ENCODE measurements at places on chromosomes 3 and 15. TPM values are rescaled to one million over a fixed set of nuclear protein-coding genes. Genes with fewer than 3 reads are reported as not detected.

DNA sequence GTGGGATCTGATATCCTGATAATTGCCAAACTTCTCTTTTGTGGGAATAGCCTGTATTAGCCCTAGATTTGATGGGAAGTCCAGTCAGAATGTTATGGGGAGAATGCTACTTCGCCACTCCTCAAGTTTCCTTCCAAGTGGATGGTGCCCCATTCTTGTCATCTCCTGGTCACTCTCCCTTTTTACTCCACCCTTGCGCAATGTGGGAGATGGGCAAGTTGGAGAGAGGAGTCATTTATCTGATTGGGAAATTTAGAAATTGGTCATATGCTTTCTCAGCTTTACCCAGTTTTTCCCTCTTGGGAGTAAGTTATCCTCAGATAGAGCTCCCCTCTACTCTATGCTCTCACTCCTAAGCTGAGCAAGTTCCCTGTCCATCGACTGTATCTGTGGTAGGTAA lies 14.4 kb downstream of the FANCD2OS start:
- H3K27ac ChIP-seq: no peak overlapping the region
- no peak for DNase-seq
- H3K36me3 ChIP-seq: peaks cover 1% of the 10 kb centered on the region
- H3K4me3 ChIP-seq: no peak overlapping the region

DNA sequence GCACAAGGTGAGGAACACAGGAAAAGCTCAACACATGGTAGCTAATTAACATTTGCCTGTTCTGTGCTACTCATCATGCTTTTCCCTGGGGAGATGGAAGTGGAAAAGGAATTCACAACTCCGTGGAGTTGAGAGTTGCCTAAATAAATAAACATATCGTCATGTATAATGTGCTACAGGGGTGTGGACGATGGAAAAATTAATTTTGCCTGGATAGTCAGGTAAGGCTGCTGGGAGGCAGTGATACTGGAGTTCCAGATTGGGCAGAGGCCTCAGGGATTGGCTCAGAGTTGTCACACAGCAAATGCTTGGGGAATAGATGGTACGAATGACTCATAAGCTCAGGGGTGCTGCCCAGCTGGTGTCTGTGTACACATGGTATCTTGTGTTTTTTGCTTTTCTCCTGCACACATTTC lies 3.1 kb upstream of the ABHD6 start:
- no peaks in the 10 kb centered on the region for H3K36me3 ChIP-seq
- no peak overlapping the region for H3K27ac ChIP-seq
- no peak for DNase-seq
- H3K4me3 ChIP-seq: no peak overlapping the region
- no peaks in the 10 kb centered on the region for H3K27me3 ChIP-seq
- H3K4me1 ChIP-seq: peaks cover 19% of the 10 kb centered on the region

- no peak overlapping the region for H3K27ac ChIP-seq
- DNase-seq: no peak
- no peak overlapping the region for H3K4me3 ChIP-seq
- H3K36me3 ChIP-seq: no peaks in the 10 kb centered on the region
- H3K4me1 ChIP-seq: peaks cover 7% of the 10 kb centered on the region
Observed at GRCh38 chr3:44409640-44410410, 67.6 kb downstream of the ZNF445 start.

DNA sequence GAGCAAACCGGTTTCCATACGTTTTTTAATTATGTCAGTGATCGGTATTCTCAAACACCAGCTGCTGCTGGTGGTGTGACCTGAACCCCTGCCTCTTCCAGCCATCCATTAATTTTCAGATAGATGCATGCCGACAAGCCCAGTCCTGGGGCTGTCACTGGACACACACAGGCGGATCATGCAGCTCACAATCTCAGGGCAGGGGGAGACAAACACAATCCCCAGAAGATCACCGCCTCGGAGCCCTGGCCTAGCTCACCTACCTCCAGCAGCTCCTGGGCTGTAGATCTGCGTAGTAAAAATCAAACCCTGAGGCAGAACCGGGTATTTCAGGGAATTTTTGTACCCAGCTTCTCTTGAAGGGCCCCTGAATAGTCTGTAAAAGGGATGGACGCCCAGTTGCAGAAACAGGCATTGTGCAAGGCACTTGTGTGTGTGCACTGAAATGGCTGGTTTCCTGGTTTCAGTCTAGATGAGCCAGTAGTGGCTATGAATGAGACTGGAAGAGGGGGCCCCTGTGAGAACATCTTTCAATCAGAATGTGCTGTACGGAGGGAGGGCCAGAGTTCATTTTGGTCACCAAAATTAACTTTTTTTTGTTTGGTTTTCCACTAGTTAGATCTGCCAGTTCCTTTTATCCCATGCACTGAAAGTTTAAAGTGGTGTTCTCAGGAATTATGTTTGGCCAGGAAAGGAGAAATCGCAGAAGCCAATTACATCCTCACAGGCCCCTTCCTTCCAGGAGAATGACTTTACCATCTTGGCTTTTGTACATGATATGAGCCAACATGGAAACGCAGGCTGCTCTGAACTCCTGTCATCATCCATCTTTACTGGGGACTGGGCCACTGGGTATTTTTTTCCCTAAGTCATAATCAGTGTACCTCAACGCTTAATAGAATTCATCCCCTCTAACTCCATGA lies 55.0 kb upstream of the RPL32 start:
- H3K4me3 ChIP-seq: no peak overlapping the region
- no peaks in the 10 kb centered on the region for H3K27me3 ChIP-seq
- H3K4me1 ChIP-seq: peaks cover 8% of the 10 kb centered on the region
- no peak for DNase-seq

The CCDC39 gene
- total RNA-seq: not detected

All from natural killer cell (primary cell).